ENCODE measurements at places on chromosomes 3 and 15. TPM values are rescaled to one million over a fixed set of nuclear protein-coding genes. Genes with fewer than 3 reads are reported as not detected.

DNA sequence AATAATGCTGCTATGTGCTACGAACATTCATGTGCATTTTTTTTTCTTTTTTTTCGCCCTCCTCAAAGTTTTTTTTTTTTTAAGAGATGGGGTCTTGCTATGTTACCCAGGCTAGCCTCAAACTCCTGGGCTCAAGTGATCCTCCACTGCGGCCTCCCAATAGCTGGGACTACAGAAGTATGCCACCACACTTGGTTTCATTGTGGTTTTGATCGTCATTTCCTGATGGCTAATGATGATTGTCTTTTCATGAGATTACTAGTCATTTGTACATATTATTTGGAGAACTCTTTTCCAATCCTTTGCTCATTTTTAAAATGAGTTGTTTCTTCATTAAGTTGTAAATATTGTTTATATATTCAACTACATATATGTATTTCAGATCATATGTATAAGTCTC, 48.8 kb downstream of the FBXO22 start:
- H3K36me3 ChIP-seq: no peaks in the 10 kb centered on the region
- no peak overlapping the region for H3K27ac ChIP-seq
- H3K27me3 ChIP-seq: peaks cover 30% of the 10 kb centered on the region
- no peak overlapping the region for H3K4me3 ChIP-seq

GRCh38 chr3:186700267-186700666, 16.9 kb upstream of the KNG1 start:
- H3K27me3 ChIP-seq: peaks cover 12% of the 10 kb centered on the region
- no peaks in the 10 kb centered on the region for H3K36me3 ChIP-seq
- no peak overlapping the region for H3K4me3 ChIP-seq
- no peak overlapping the region for H3K27ac ChIP-seq
- peaks cover 2% of the 10 kb centered on the region for H3K4me1 ChIP-seq
- DNase-seq: no peak

GRCh38 chr3:115912372-115912771, 289.1 kb downstream of the GAP43 start:
- H3K27me3 ChIP-seq: peaks cover 3% of the 10 kb centered on the region
- H3K4me1 ChIP-seq: no peaks in the 10 kb centered on the region
- no peaks in the 10 kb centered on the region for H3K36me3 ChIP-seq
- no peak overlapping the region for H3K27ac ChIP-seq
- DNase-seq: no peak
- H3K4me3 ChIP-seq: no peak overlapping the region

DNA sequence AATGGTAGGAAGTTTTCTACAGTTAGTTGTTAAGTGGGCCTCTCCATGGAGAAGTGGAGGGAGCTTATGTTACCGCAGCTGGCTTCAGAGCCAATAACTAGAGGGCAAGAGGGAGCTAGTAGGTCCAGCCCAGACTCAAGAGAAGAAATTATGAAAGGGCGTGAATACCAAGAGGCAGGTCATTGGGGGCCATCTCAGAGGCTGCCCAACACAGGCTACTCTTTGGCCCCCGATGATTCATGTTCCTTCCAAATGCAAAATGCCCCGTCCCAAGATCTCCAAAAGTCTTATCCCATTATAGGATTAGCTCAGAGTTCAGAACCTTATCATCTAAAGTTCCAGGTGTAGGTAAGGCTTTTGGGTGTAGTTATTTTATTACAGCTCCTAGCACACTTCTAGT, 94.5 kb downstream of the FNDC3B start:
- H3K27me3 ChIP-seq: no peaks in the 10 kb centered on the region
- DNase-seq: no peak
- no peak overlapping the region for H3K4me3 ChIP-seq
- H3K27ac ChIP-seq: no peak overlapping the region
- H3K4me1 ChIP-seq: peaks cover 57% of the 10 kb centered on the region
- peaks cover 4% of the 10 kb centered on the region for H3K36me3 ChIP-seq

GRCh38 chr3:33004205-33004604, 52.8 kb downstream of the CCR4 start:
- no peak for DNase-seq
- no peak overlapping the region for H3K27ac ChIP-seq
- H3K4me1 ChIP-seq: peaks cover 69% of the 10 kb centered on the region
- no peaks in the 10 kb centered on the region for H3K27me3 ChIP-seq
- no peak overlapping the region for H3K4me3 ChIP-seq

GJD2 gene
- not detected for total RNA-seq

STRC gene
- total RNA-seq: 1.0 TPM

GRCh38 chr3:17195856-17196604, 311.3 kb downstream of the PLCL2 start:
- H3K4me3 ChIP-seq: no peak overlapping the region
- no peak for DNase-seq
- peaks cover 2% of the 10 kb centered on the region for H3K36me3 ChIP-seq
- no peaks in the 10 kb centered on the region for H3K27me3 ChIP-seq

NPHP3 gene
- 11.8 TPM for total RNA-seq

DNA sequence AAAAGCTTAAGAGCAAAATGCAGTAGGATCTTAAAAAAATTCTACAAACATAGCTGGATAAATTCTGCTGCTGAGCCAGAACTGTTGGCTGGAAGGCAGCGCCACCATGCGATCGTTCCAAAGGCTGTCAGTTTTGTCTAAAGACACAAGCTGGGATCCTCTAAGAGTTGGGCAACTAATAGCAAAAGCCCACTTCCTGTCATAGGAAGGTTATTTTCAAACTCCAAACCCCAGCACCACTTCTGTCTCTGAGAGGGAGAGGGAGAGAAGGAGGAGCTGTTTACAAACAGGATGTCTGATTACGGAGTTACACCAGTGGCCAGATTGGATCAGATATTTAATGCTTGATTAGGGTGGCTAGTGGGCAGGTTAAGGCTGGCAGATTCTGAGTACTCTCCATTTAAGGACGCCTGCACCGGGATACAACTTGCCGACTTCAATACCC, 44.0 kb downstream of the EIF4E3 start:
- H3K4me1 ChIP-seq: peaks cover 13% of the 10 kb centered on the region
- H3K4me3 ChIP-seq: no peak overlapping the region
- no peak overlapping the region for H3K27ac ChIP-seq
- peaks cover 9% of the 10 kb centered on the region for H3K36me3 ChIP-seq
- peak; percentile 75 for DNase-seq

DNA sequence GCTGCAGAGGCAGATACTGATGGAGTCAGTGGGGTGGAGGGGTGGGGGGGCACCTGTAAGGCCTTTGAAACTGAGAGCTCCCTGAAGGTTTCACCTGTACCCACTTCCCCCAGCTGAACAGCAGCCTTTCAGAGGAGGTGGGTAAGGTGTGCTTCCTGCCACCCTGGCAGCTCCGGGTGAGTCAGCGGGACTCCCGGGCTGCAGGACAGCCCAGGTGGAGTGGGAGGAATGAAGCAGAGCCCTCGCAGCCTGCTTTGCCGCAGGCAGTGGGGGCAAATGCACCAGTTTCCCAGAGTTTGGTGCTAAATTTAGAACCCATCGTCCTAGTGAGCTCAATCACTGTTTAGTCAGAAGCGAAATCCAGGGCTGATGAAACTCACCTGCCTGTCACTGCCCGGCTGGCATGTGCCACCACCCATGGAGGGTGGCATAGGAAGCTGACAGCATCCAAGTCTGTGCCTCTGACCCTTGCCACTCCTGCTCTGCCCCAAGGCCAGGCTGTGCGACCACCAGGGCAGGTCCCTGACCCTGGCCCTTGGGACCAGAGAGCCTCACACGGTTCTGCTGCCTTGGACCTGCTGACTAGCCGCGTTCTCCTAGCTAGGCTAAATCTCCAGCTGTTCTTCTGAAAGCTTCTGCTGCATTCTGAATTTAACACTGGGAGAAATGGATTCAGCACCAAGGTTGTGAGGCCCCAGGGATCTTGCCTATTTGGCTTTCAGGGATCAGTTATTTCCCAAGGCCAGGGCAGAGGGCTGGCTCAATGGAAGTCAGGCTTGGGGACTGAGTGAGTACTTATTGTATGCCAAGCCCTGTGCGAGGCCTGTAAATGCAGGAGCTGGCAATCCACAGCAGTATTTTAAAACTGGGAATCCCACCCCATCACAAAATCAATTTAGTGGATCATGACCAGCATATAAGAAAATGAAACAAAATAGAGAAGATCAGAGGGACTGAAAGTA, 67.3 kb upstream of the RASGRF1 start:
- no peaks in the 10 kb centered on the region for H3K4me1 ChIP-seq
- H3K27me3 ChIP-seq: peaks cover 3% of the 10 kb centered on the region
- no peaks in the 10 kb centered on the region for H3K36me3 ChIP-seq
- H3K4me3 ChIP-seq: no peak overlapping the region

- H3K27ac ChIP-seq: no peak overlapping the region
- H3K36me3 ChIP-seq: no peaks in the 10 kb centered on the region
- no peak for DNase-seq
- H3K4me3 ChIP-seq: no peak overlapping the region
- H3K27me3 ChIP-seq: no peaks in the 10 kb centered on the region
Measured at GRCh38 chr3:89395456-89395855, 288.0 kb downstream of the EPHA3 start.

DNA sequence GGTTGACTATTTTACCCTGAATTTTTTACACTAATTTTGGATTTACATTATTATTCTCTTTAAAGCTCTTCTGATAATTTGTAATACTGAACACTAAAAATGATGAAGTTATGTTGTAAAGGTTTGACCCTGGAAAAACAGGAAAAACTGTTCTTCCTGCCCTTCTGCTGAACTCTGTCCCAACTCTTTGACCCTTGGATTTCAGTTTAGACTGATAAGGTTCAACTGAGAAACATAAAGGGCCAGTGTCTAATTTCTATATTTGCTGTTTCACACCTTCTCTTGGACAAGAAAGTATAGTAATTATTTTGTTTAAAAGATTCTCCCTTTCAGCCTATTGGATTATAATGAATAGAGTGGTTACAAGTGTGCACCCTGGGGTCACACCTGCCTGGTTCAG, 12.8 kb upstream of the TMOD3 start:
- H3K4me3 ChIP-seq: no peak overlapping the region
- H3K36me3 ChIP-seq: peaks cover 8% of the 10 kb centered on the region
- DNase-seq: no peak
- no peaks in the 10 kb centered on the region for H3K27me3 ChIP-seq
- no peak overlapping the region for H3K27ac ChIP-seq
- no peaks in the 10 kb centered on the region for H3K4me1 ChIP-seq

DNA sequence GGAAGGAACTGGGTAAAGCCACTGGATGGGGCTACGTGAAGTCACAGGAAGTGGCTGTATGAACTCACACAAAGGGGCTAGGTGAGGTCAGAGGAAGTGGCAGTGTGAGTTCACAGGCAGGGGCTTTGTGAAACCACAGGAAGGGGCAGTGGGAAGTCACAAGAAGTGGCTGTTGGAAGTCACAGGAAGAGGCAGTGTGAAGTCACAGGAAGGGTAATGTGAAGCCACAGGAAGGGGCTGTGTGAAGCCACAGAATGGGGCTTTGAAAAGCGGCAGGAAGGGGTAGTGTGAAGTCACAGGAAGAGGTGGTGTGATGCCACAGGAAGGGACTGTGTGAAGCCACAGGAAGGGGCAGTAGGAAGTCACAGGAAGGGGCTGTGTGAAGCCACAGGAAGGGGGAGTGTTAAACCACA, 34.6 kb downstream of the GASK1A start:
- no peaks in the 10 kb centered on the region for H3K36me3 ChIP-seq
- peak; percentile 18 for DNase-seq
- H3K4me3 ChIP-seq: no peak overlapping the region
- H3K4me1 ChIP-seq: peaks cover under 1% of the 10 kb centered on the region
- no peaks in the 10 kb centered on the region for H3K27me3 ChIP-seq
- H3K27ac ChIP-seq: no peak overlapping the region

- DNase-seq: peak; percentile 14
- H3K27ac ChIP-seq: no peak overlapping the region
- no peaks in the 10 kb centered on the region for H3K4me1 ChIP-seq
- H3K27me3 ChIP-seq: peaks cover 16% of the 10 kb centered on the region
- no peak overlapping the region for H3K4me3 ChIP-seq
- no peaks in the 10 kb centered on the region for H3K36me3 ChIP-seq
Measured at GRCh38 chr3:194986208-194987043, 284.5 kb downstream of the XXYLT1 start.

DNA sequence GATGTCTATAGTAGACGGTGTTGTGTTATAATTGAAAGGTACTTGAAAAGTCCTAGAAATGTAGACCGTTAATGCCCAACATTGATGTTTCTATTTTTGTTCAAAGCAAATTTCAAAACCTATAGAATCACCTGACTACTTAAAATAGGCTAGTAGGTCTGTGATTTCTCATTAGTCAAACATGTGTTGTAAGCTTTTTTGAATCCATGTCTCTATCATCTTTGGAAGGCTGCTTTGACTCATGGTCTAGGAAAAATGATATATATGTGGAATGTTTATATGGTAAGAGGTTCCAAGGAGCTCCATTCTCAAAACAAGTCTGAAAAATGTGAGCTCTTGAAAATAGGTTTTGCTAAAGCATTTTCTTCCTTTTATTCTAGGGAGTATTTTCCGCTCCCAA, 375.3 kb downstream of the LPP start:
- no peaks in the 10 kb centered on the region for H3K4me1 ChIP-seq
- no peak overlapping the region for H3K27ac ChIP-seq
- DNase-seq: no peak

GRCh38 chr15:67373971-67374370, 119.4 kb downstream of the IQCH start:
- peaks cover 5% of the 10 kb centered on the region for H3K27me3 ChIP-seq
- DNase-seq: no peak
- H3K27ac ChIP-seq: no peak overlapping the region
- H3K4me1 ChIP-seq: no peaks in the 10 kb centered on the region

GRCh38 chr15:71114887-71115566, at the start of gene THSD4:
Gene THSD4 (plus strand): TSS chr15:71115471.
- H3K36me3 ChIP-seq: no peaks in the 10 kb centered on the region
- peaks cover 11% of the 10 kb centered on the region for H3K4me1 ChIP-seq
- peak within 1 kb of the TSS; percentile 55 for H3K4me3 ChIP-seq
- DNase-seq: peak; percentile 83

PDIA5 gene
- 19.5 TPM for total RNA-seq

- H3K27ac ChIP-seq: no peak overlapping the region
- H3K4me1 ChIP-seq: no peaks in the 10 kb centered on the region
- no peaks in the 10 kb centered on the region for H3K36me3 ChIP-seq
- DNase-seq: peak; percentile 84
Measured at GRCh38 chr3:123642182-123642956, 57.5 kb upstream of the HACD2 start.

DNA sequence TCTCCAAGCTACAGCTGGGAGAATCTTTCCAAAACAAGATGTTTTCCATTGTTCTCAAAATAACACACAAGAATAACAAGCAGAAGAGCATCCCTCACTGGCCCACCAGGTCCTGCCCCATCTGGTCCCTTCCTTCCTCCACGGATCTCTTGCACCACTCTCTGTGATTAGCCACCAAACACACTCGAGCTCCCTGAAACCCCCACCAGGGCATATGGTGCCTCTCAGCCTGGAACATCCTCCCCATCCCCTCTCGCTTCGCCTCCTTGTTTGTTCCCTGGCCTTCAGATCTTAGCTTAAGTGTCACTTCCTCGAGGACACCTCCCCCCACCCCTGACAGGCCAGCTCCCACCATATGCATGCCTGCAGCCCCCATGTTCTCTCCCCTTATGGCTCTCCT, 496.6 kb upstream of the PROK2 start:
- peaks cover 3% of the 10 kb centered on the region for H3K27me3 ChIP-seq
- H3K27ac ChIP-seq: no peak overlapping the region
- no peaks in the 10 kb centered on the region for H3K36me3 ChIP-seq
- no peak overlapping the region for H3K4me3 ChIP-seq
